Right cardiac atrium (tissue), 5 donors: ENCODE measurements at places on chromosomes 12 and 14. TPM values are rescaled to one million over a fixed set of nuclear protein-coding genes. Genes with fewer than 3 reads are reported as not detected.

HOXC9 gene
- not detected for total RNA-seq

FERMT2 gene
- 102 TPM for total RNA-seq

MSI1 gene
- total RNA-seq = 4.5 TPM

ELK3 gene
- total RNA-seq = 18.9 TPM

RFX4 gene
- not detected for total RNA-seq

LMO3 gene
- total RNA-seq = 5.4 TPM

CPM gene
- 14.3 TPM for total RNA-seq

RBP5 gene
- total RNA-seq = not detected
